ENCODE measurements at places on chromosomes 12 and 14.

DNA sequence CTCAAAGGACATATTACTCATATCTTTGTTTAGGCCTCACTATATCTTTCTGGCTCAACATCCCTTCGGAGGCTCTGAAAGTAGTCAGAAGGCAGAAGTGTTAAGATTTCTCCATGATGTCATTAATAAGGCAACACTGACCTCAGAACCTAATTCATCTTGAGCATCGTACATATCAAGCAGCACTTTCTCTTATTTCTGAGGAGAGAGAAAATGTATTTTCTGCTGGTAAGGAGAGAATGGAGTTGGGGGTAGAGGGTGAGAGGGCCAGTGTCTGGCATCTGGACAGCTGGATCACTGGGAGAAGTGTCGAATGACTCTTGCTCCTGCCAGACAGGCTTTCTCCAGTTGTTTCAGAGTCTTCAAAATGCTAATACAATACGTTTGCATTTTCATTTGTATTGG lies 213.2 kb upstream of the PRICKLE1 start:
- DNase-seq = no peak

GRCh38 chr12:49129332-49130150 lies 1.7 kb downstream of the TUBA1B start:
- DNase-seq = no peak

DNA sequence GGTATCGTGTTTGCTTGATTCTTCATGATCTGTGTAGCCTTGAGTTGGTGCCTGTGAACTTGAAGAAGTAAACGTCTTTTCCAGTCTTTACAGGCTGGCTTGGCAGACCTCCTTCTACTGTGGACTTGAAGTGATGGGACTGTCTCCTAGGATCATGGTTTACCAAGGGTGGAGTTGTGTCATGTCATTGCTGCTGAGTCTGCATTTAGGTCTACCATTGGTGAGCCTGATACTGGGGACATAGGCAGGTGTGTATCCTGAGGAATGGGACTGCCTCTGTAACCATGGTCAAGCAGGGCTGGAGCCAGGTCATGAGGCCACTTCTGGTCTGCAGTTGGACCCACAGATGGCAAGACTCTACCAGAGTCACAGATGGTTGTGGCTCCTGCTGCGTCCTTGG lies 20.7 kb upstream of the PPP1R12A start:
- no peak for DNase-seq

DNA sequence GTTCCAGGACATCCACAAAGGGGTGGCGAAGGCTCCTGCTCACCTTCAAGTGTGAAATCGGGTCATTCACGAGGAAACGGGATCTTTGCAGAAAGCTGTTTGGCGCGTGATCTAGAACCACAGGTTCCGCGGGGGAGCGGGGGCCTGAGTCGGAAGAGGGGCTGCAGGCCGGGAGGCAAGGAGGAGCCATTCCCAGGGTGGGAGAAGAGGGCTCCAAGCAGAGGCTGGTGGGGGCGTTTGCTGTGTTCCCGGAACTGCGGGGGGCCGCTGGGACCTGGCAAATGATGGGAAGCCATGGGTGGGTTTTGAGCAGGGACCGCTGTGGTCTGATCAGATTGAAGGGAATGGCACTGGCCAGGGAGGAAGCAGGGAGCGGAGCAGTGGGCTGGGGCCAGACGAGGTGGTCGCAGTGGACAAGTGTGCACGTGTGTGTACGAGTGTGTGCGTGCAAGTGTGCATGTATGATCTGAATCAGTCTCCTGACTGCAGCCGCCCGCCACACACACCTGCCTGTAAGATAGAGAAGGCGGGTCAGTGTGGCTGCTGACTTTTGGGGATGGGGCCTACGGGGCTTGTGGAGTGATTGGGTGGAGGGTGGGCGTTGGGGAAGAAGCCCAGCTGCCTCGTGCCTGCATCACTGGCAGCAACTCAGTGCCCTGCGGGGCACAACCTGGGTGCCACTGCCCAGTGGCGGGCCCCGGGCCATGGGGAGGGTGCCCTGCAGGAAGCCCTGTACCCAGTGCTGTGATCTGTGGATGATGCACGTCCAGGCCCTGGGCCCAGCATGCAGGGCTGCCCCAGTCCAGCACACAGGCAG lies 141.9 kb downstream of the KIF26A start:
- DNase-seq = no peak

DNA sequence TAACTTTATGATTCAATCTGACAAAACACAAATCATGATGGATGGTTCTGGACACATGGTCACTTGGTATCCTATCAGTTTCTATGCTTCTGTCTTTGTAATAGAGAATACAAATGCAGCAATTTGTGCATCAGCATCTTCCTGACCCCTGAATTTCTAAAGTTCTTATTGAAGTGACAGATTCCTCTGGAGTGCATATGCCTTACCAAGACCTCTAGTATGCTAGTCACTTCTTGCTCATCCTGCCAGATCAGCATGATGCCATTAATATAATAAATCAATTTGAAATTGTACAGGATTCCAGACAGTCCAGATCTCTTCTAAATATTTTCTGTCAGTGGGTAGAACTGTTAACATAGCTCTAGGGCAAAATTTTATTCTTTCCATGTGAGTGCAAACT lies 40.6 kb upstream of the GLIPR1 start:
- DNase-seq = no peak

GRCh38 chr14:95533391-95533821 lies 1.4 kb upstream of the GLRX5 start:
- no peak for DNase-seq

GRCh38 chr14:73242357-73242901 lies 5.1 kb downstream of the PAPLN start:
- no peak for DNase-seq

GRCh38 chr14:72444701-72445100 lies 449.2 kb downstream of the DPF3 start:
- DNase-seq = no peak

Data from neural crest cell (in vitro differentiated cells).